Activated gamma-delta T cell treated with anti-CD3 and anti-CD28 coated beads, Interleukin-2, amount 50 U/mL, for 16 hours (primary cell): ENCODE measurements at places on chromosomes 2 and 18.

DNA sequence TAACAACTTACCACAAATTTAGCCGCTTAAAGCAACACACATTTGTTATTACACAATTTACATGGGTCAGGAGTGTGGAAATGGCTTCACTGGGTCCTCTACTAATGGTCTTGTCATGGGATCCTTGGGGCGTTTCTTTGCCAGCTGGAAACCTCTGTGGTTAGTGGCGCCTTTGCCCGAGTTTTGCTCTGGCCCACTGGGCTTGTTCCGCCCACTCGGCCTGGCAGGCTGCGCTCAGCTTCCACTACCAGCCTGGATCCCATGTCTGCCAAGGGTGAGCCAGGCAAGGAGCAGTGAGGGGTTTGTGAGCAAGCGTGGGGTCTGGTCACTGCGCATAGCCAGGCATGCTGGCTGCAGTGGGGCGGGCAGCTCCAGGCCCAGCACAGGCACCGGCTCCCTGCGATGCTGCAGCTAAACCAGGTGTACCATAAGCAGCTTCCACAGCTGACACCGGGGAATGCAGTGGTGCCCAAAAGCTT, 16.2 kb upstream of the MBD2 start:
- no peak for DNase-seq

GRCh38 chr2:161426922-161427663, 11.0 kb downstream of the TBR1 start:
- DNase-seq: no peak

DNA sequence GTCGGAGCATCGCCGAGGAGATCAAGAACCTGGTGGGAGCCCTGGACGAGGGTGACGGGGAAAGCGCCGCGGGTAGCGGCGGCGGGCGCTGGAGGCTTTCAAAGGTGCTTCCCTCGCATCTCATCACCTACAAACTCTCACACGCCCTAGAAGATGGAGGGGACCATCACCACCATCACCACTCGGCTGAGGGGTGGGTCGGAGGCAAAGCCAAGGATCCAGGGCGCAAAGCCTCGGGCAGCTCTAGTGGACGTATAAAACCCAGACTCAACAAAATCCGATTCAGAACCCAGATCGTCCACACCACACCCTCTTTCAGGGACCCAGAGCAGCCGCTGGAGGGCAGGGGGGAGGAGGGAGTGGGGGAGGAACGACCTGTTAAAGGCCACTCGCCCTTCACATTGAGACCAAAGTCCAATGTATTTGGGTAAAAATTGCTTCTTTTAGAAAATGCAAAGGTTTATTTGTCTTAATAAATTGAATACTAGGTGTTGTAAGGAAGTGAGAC, 1.5 kb downstream of the SOWAHC start:
- no peak for DNase-seq

DNA sequence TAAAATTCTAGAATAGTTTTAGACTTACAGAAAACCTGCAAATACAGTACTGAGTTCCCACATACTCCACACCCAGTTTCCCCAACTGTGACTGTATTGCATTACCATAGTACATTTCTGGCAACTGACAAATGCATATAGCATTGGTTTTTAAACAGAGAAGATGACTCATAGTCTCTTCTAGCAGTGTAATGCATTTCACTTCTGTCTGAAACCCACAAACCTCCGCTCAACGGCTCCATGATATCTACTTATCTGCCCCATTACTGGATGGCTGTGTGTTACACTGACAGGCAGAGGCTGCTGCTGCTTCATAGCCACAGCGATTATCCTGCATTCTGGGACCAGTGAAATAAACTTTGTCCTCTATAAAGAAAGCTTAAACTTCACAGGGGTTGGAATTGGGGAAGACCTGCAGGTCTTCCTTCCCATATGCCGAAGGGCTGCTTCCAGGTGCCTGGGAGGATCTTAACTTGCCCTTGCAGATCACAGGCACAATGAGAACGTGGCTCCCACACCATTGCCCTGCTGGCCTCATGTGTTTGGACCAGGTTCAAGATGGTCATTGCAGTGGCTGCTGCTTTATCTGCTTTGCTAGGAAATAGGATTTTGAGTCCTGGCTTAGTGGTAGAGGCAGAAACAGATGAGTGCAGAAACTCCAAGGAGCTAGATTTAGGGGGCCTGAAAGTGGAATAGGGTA, 742.6 kb upstream of the HS6ST1 start:
- no peak for DNase-seq

DNA sequence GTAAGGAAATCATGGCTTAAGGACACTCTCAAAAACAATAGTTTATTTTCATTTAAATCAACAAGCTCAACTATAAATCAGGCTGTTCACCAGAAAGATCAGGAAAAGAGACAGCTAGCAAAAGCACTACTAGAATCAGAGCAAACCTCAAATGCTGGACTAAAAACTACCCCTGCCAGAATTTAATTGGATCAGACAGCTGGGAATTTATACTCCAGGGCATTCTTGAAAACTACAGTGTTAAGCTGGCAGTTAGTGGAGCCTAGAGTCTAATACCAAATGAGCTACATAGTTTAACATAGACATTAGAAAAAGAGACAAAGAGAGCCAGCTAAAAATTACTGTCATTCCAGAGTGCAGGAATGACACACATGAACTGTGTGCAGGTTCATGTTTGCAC, 1016.4 kb upstream of the CRIM1 start:
- no peak for DNase-seq
